Left ventricle myocardium inferior (tissue), 1 donor: ENCODE measurements at places on chromosomes 3 and 15. TPM values are rescaled to one million over a fixed set of nuclear protein-coding genes. Genes with fewer than 3 reads are reported as not detected.

EIF1B gene
- 416 TPM for total RNA-seq

SEMA5B gene
- 5.3 TPM for total RNA-seq

PLA2G4D gene
- not detected for total RNA-seq

GXYLT2 gene
- 16.2 TPM for total RNA-seq

ROBO2 gene
- 0.19 TPM for total RNA-seq

GPR87 gene
- not detected for total RNA-seq

DNA sequence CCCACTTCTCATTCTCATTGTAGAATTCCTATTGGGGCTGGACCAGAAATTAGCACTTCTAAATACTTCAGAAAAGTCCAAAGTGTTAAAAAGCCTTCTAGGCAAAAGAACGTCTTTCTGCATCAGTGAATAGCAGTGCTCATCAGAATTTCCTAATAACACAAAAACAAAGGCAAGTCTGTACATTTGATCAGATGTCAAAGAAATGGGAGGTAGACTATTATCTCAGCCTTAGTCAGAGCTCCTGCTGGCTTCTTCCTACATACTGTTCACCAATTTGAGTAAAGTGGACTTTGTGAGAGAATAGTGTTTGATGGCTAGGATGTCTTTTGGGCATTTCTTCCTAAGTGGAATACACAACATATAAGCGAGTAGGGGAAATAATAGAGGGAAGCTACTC, 48.7 kb downstream of the FOXB1 start:
- no peaks in the 10 kb centered on the region for H3K36me3 ChIP-seq
- no peak overlapping the region for H3K27ac ChIP-seq

DNA sequence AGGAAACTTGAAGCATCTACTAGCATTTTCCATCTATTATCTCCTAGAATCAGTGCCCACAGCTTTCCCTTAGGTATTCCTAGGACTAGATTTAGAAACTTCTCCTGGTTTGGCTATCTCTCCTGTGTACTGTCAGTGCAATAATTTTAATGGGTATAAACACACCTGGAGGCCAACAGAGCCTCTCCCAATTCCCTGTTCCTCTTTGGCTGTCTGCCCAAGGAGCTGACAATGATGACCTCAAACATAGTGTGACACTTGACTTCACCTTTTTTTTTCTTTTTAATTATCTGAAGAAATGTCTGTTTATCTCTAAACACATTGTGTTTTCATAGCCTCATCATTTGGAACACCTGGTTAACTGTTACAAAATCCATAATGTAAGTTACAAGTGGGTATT, 754.5 kb upstream of the ALCAM start:
- H3K4me3 ChIP-seq = no peak overlapping the region
- DNase-seq = no peak
